ENCODE measurements at places on chromosomes 11 and 22. TPM values are rescaled to one million over a fixed set of nuclear protein-coding genes. Genes with fewer than 3 reads are reported as not detected.

FAT3 gene
- total RNA-seq: not detected

RAG2 gene
- not detected for total RNA-seq

GRM5 gene
- 0.07 TPM for total RNA-seq

RTN4RL2 gene
- 0.67 TPM for total RNA-seq

FAM180B gene
- not detected for total RNA-seq

SYT12 gene
- not detected for total RNA-seq

THY1 gene
- 0.98 TPM for total RNA-seq

GPR83 gene
- total RNA-seq: not detected

NFAM1 gene
- not detected for total RNA-seq

GGA1 gene
- 34.7 TPM for total RNA-seq

C22orf31 gene
- total RNA-seq: not detected

MUC5B gene
- total RNA-seq: not detected

C11orf52 gene
- total RNA-seq: 0.49 TPM

ACTN3 gene
- total RNA-seq: not detected

PANX3 gene
- not detected for total RNA-seq

NUCB2 gene
- 52.0 TPM for total RNA-seq

HBE1 gene
- total RNA-seq: not detected

BAIAP2L2 gene
- total RNA-seq: 0.54 TPM

MYO18B gene
- total RNA-seq: not detected

P2RY2 gene
- total RNA-seq: 15.2 TPM

SCGB1A1 gene
- total RNA-seq: not detected

KCNE3 gene
- 0.27 TPM for total RNA-seq

SWAP70 gene
- 79.9 TPM for total RNA-seq

SCN3B gene
- 0.93 TPM for total RNA-seq

RASD2 gene
- total RNA-seq: not detected

SLC22A6 gene
- total RNA-seq: not detected

CALCA gene
- total RNA-seq: not detected

SPECC1L gene
- 26.0 TPM for total RNA-seq

OR2AG2 gene
- not detected for total RNA-seq

UPK3A gene
- not detected for total RNA-seq

C11orf87 gene
- total RNA-seq: not detected

CDON gene
- total RNA-seq: 1.7 TPM

RPS25 gene
- 1,602 TPM for total RNA-seq

SORL1 gene
- total RNA-seq: 0.07 TPM

OVOL1 gene
- not detected for total RNA-seq

DRD4 gene
- total RNA-seq: not detected

CTTN gene
- total RNA-seq: 281 TPM

OR8A1 gene
- not detected for total RNA-seq

GNG3 gene
- not detected for total RNA-seq

OLFML1 gene
- not detected for total RNA-seq

TP53I11 gene
- 33.1 TPM for total RNA-seq

SERHL2 gene
- 2.9 TPM for total RNA-seq

MPPED2 gene
- not detected for total RNA-seq

Measured in mammary microvascular endothelial cell (primary cell).